Activated CD4-positive, alpha-beta T cell treated with anti-CD3 and anti-CD28 coated beads for 48 hours (primary cell): ENCODE measurements at places on chromosomes 6 and 20.
A peak's percentile ranks its signal among the peaks of the same experiment; 100 is the strongest.

GRCh38 chr6:165721356-165721755 lies 58.3 kb upstream of the PDE10A start:
- no peak for DNase-seq

DNA sequence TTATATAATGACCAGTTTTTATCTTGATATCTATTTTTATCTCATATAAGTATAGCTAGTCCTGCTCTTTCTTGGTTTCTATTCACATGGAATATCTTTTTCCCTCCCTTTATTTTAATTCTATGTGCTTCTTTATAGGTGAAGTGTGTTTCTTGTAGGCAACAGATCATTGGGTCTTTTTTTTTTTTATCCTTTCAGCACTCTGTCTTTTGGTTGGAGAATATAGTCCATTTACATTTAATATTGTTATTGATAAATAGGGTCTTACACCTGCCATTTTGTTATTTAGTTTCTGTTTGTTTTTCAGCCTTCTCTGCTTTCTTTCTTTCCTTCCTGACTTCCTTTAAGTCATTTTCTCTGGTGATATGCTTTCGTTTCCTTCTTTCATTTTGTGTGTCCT lies 22.2 kb upstream of the LAMA2 start:
- DNase-seq, result no peak

DNA sequence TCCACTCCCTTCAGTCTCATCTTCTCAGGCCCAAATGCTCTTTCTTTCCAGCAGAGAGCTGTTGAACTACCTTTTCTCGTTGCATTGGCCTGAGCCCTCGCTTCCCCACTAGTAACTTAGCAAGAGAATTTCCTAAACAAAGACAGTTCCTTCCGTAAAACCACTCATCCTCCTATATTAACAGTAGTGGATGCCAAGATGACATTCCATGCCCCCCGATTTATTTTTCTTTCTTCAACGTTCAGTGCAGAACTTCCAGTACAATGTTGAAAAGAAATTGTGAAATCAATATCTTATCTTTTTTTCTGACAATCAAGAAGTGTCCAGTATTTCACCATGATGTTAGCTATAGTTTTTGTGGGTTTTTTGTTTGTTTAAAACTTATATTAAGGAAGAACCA lies 45.8 kb downstream of the SOX4 start:
- DNase-seq, result no peak

DNA sequence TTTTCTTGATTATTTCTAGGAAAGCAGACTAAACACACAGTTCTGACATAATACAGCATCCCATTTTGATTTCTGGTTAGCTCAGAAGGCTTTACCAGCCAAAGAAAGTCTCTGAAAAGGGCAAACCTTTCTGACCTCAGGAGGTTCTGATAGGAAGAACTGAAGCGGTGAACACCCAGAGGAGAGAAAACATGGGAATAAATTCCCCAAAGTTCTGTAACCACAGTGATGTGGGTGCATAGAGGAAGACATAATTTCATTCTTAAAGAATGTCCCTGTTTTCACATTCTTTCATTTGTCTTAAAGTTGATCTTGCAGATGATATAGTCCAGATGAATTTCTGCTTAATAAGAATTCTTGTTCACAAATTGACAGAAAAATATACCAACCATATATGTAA lies 60.3 kb downstream of the RSPO3 start:
- no peak for DNase-seq

GRCh38 chr6:11830520-11830919 lies 51.9 kb upstream of the ADTRP start:
- DNase-seq, result no peak

DNA sequence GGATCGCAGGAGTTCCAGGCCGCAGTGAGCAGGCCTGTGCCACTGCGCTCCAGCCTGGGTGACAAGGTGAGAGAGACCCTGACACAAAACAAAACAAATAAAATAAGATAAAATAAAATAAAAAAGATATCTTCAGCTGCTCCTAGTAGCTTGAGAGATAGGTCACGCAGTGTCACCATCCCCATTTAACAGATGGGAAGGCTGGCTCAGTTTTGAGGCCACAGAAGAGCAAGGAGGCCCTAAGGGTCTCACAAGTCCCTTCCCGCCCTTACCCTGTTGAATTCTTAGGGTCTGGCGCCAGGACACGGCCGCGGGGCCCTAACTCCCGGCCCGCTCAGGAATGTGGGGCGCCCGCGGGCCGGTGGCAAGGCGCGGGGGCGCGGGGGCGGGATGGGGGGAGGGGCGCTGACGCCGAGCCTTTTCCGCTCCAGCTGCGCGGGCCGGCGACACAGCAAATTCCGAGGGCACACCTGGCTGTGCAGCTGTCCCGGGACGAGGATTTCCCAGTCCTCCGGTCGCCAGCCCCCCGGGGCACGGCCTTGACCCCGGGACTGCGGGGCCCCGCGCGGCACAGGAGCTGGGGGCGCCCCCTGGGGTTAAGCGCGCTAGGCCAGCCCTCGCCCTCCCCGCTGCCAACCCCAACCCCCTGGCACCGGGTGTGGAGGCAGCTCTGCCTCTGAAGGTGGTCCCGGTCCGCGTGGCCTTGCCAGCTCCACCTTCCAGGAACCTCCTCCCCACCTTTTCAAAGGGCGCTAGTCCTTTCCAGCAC lies 10.3 kb upstream of the R3HDML start:
- DNase-seq, result peak; percentile 28

DNA sequence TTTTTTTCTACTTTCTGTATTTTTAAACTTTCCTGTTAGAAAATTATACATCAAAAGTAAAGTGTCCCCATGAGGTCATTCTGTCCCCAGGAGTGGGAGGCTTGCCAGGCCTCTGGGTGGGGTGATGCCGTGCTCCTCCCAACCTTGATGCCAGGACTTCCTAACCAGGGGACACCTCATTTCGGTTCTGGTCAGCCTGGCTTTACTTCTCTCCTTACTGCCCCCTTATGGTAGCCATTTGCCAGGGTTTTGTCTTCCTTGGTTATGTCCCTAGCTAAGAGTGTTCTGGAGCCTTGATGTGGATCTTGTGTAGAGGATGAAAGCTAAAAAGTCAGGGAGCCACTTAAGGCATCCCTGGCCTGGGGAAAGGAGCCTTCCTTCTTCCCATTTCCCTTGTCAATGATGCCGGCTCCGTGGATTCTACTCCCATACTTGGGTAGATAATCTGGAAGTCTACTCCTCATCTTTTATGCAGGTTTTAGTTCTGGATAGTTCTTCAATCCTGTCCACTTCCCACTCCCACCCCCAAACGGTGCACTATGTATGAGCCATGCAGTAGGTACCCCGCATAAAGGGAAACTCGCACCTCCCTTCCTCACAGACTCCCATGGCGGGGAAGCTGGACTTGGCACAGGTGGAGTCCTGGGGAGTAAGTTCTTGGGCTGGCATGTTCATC lies 164.1 kb upstream of the SALL4 start:
- DNase-seq, result peak; percentile 27

DNA sequence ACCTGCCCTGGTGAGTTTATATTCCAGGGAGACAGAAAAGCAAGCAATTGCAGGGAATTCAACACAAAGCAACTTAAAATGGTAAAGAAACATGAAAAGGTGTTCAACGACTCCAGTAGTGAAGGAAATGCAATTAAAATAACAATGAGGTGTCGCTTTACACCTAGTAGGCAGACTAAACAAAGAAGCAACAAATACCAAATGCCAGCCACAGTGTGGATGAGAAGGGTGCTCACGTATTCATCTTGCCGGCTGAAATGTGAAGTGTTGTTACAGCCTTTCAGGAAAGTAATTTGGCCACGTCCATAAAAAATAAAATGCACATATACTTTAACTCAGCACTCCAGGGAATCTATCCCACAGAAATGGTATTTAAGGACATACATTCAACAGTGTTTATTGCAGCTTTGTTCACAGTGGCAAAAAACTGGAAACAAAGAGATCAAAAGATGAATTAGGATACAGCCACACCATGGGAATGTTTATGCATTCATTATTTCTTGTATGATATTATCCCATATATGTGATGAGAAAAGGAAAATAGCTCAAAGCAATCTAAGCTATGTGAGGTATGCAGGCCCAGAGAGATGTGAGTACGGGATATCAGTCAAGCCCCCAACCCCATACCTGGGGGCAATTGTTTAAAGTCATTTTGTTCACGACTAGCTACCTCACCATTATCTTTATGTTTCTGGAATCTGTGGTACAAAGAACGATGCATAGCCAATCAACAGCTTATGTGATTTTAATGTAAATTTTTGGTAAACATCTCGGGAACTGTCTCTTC lies 266.0 kb upstream of the SOX4 start:
- no peak for DNase-seq

- DNase-seq, result no peak
Measured at GRCh38 chr6:15382089-15382488, 136.2 kb downstream of the JARID2 start.

DNA sequence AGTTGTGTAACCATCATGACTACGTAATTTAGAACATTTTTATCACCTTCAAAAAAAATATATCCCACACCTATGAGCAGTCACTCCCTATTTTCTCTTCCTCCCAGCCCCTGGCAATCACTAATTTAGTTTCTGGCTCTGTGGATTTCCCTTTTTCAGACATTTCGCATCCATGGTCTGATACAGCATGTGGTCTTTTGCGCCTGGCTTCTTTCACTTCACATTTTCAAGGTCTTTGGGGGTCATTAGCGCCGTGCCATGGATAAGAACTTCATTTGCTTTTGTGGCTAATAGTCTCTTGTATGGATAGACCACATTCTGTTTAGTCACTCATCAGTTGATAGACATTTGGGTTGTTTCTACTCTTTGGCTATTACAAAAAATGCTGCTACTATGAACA lies 44.9 kb upstream of the DUSP22 start:
- no peak for DNase-seq

GRCh38 chr20:3764659-3765058 lies 2.9 kb downstream of the ADISSP start:
- DNase-seq, result no peak

GRCh38 chr6:13435477-13436246 lies 51.7 kb downstream of the GFOD1 start:
- no peak for DNase-seq

- DNase-seq, result no peak
Measured at GRCh38 chr6:150880336-150880735, 14.8 kb downstream of the MTHFD1L start.

GRCh38 chr6:110390404-110390803 lies 25.0 kb downstream of the DDO start:
- DNase-seq, result no peak

GRCh38 chr6:46918806-46919205 lies 2.9 kb downstream of the ADGRF5 start:
- no peak for DNase-seq

DNA sequence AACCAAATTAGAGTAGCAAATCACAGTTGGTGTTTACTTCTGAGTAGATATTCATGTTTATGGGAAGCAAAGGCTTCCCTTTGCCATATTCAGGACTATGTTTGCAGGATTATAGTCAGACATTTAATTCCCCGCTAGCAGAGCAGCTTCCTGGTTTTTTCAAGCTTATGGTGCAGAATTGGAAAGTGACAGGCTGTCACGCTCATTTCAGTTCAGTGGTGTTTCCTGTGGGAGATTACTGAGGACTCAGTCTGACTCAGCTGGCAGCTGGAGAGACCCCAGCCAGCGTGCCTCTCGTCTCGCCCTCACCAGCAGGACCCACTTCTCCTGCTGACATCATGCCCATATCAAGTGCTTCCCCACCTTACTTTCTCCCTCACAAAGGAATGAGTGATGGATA lies 85.1 kb downstream of the LYRM2 start:
- no peak for DNase-seq

- no peak for DNase-seq
Measured at GRCh38 chr6:2659381-2659780, 91.3 kb downstream of the MYLK4 start.

- DNase-seq, result peak; percentile 91
Measured at GRCh38 chr20:64255361-64256281, at the start of gene PCMTD2. TSS of gene PCMTD2 (plus strand) at chr20:64255748. CDS start at chr20:64259966, 4,218 bp downstream.

DNA sequence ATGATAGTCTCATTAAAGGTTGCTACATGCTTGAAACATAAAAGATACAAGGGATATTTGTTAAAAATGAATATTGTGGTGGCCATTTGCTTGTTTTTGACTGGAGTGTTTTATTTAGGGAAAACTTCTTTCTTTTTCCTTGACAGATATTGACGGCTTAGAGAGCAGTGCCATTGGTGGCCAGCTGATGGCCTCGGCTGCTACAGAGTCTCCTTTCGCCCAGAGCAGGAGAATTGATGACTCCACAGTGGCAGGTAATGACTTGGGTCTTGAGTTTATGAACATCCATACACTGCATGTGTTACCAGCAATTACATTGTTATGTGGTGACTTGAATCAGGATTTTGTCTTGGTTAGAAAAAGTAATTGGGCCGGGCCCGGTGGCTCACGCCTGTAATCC lies 67.5 kb upstream of the PBOV1 start:
- DNase-seq, result no peak

- DNase-seq, result no peak
Measured at GRCh38 chr20:51036827-51037531, 14.1 kb upstream of the KCNG1 start.

GRCh38 chr6:13841936-13842335 lies 27.6 kb upstream of the MCUR1 start:
- DNase-seq, result no peak

DNA sequence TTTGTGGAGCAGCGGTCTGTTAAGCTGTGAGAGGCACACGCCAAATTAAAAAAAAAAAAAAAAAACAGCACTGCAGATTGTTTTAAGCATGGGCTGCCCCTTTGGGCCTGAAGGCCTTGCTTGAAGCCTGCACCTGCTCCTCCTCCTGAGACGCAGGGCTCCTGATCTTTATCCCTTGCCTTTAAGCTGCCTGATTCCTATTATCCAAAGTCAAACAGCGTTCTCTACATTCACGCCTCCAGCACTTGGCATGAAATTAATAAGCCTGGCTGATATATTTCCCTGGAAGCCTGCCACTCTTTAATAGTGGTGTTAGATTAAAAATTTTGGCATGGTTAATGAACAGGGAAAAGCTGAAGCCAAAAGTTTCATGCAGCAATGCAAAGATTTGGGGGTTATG lies 163.9 kb downstream of the FAXC start:
- DNase-seq, result no peak

GRCh38 chr6:143689852-143690251 lies 12.1 kb downstream of the PHACTR2 start:
- DNase-seq, result no peak

DNA sequence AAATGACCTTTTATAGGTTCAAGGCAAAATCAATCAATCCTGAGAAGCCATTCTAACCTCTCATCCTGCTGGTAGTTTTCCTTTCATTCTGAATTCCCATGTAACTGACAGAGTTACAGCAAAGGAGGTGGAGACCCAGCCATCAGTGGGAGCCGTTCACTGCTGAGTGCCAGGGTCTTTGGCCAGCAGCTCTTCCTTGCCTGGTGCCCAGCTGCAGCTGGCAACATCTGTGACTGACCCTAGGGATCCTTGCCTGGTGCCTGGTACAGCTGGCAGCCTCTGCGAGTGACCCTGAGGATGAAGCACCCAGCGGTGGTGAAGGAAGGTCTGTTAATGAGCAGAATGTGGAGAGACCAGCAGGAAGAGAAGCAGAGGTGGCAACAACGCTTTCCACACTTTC lies 314.6 kb downstream of the THBS2 start:
- DNase-seq, result no peak

DNA sequence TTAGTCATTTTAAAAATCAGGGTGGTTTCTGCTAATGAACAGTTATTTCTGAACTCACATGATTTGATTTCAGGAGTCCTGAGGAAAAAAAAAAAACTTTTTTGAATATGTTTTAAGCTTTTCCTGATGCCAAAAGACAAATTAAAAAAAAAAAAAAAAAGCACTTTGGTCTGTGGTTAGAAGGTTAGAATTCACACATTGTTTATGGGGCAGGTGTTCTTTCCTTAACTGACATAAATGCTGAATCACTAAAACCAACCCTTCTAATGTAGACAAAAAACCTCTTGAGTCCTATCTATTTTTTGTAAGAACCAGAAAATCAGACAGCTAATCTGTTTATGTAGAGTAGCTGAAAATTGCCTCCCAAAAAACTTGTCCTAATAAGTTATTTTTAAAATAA lies 20.4 kb downstream of the THEMIS start:
- DNase-seq, result no peak
